ENCODE measurements at places on chromosomes 3 and 15.

DNA sequence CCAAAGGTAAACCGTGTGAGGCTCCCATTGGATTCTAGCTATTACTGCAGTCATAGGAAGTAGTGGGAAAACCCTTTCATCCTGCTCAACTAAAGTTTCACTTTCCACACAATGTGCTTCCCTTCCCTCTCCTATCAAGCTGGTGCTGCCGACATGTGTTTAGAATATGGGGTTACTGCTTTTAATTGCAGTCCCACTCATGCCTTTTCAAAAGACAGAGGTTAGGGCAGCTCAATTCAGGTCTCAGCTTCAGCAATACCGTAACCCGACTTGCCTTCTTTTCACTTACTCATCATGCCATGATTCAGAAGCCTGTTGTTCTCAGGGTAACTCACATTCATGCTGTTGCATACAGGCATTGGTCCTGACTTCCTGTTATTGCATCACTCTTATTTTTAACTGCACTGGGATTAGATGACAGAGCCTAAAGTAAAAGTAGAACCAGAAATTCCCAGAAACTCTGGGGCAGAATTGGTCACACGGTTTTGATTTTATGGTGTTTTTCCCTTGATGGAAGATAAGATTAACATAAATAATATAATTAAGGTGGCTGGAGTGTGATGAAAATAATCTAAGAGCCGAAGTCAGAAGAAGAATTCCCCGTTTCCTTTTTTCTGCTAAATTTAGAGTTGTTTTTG, 45.7 kb downstream of the C2CD4B start:
- H3K27me3 ChIP-seq, result no peaks in the 10 kb centered on the region
- DNase-seq, result peak; percentile 63
- H3K27ac ChIP-seq, result peak overlapping the region; percentile 86
- no peaks in the 10 kb centered on the region for H3K36me3 ChIP-seq
- H3K4me1 ChIP-seq, result peaks cover 2% of the 10 kb centered on the region

GRCh38 chr15:24223739-24224138, 451.8 kb upstream of the NPAP1 start:
- H3K27me3 ChIP-seq, result no peaks in the 10 kb centered on the region
- no peak for DNase-seq
- H3K4me1 ChIP-seq, result no peaks in the 10 kb centered on the region

GRCh38 chr3:177144922-177145321, 52.4 kb downstream of the TBL1XR1 start:
- no peaks in the 10 kb centered on the region for H3K36me3 ChIP-seq
- no peak overlapping the region for H3K27ac ChIP-seq
- H3K27me3 ChIP-seq, result no peaks in the 10 kb centered on the region
- no peak overlapping the region for H3K4me3 ChIP-seq
- peaks cover 3% of the 10 kb centered on the region for H3K4me1 ChIP-seq

GRCh38 chr15:64991536-64992135, 1.9 kb upstream of the SPG21 start:
- no peaks in the 10 kb centered on the region for H3K36me3 ChIP-seq
- no peak overlapping the region for H3K27ac ChIP-seq
- H3K27me3 ChIP-seq, result no peaks in the 10 kb centered on the region

DNA sequence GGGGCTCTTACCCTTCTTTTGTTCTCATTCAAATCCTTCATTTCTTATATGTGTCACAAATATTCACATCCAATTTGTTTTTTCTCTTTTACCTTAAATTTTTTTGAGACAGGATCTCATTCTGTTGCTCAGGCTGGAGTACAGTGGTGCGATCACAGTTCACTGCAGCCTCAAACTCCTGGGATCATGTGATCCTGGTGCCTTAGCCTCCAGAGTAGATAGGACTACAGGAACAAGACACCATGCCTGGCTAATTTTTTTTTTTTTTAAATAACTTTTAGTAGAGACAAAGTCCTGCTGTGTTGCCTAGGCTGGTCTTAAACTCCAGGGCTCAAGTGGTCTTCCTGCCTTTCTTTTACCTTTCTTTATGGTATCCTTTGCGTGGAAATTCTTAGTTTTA, 66.5 kb downstream of the POLR2M start:
- H3K27me3 ChIP-seq, result no peaks in the 10 kb centered on the region
- no peak for DNase-seq
- no peaks in the 10 kb centered on the region for H3K4me1 ChIP-seq
- no peaks in the 10 kb centered on the region for H3K36me3 ChIP-seq
- H3K27ac ChIP-seq, result no peak overlapping the region

DNA sequence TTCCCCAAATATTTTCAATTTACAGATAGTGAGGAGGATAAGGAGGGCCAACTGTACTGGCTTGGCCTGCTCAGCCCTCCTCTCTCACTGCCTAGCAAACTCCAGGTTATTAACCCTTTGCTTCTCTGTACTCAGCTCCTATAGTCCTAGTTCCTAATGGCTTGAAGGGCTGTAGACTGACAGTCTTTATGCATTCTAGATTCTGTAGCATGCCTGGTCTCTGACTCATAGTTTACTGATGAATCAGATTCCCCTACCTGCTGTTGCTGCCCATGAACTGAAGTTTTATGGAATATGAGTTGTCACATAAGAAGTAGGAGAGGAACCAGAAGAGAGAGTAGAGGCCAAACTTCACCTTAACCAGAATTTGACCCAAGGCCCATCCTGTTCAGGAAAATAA, 27.1 kb upstream of the MAP3K13 start:
- no peak for DNase-seq
- peaks cover 23% of the 10 kb centered on the region for H3K4me1 ChIP-seq
- H3K36me3 ChIP-seq, result no peaks in the 10 kb centered on the region
- no peak overlapping the region for H3K4me3 ChIP-seq

GRCh38 chr15:77858792-77859490, 218.6 kb downstream of the TBC1D2B start:
- H3K36me3 ChIP-seq, result no peaks in the 10 kb centered on the region
- H3K4me3 ChIP-seq, result no peak overlapping the region
- no peak overlapping the region for H3K27ac ChIP-seq
- peak; percentile 30 for DNase-seq
- no peaks in the 10 kb centered on the region for H3K27me3 ChIP-seq

DNA sequence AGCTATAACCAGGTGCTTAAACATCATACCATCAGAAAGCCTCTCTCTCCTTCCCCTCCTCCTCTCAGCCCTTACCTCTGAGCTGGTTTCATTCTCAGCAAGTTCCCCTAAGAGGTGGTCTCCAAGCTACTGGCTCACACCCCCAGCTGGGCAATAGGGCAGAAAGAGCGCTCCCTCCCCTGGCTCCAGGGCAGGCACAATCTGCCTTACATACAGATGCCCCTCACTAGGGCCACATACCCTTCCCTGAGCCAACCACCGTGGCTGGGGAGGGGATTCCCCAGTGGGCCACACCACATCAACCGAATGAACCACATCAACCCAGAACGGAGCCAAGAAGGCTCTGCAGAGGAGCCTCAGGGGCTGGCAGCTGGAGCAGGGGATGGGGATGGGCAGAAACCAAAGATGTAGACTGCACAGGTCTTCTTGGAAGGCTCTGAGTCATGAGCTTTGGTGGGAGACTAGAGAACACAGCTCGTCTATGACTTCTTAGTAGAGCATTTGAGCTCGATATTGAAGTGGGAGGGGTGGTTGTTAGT, 4.6 kb upstream of the FBLN2 start:
- H3K27ac ChIP-seq, result no peak overlapping the region
- H3K36me3 ChIP-seq, result no peaks in the 10 kb centered on the region
- H3K27me3 ChIP-seq, result no peaks in the 10 kb centered on the region
- no peak for DNase-seq
- no peaks in the 10 kb centered on the region for H3K4me1 ChIP-seq

DNA sequence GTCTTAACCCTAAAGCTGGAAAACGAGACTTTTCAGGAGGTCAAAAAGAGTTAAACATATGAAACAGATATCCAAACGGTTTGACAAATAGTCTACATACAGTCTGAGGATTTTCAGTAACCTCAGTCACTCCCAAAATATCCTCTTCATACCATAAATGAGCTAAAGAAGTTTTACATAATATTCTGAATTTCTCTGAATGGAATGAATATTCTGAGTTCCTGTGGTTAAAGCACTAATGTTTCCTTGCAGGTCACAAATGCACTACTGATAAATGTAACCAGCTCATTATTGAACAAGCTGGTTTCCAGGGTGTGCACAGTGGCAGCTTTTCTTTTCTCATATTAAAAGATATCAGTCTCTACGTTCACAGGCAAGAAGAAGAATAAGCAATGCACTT, 137.4 kb upstream of the POU1F1 start:
- H3K4me1 ChIP-seq, result no peaks in the 10 kb centered on the region
- no peaks in the 10 kb centered on the region for H3K27me3 ChIP-seq
- no peak overlapping the region for H3K4me3 ChIP-seq
- H3K27ac ChIP-seq, result no peak overlapping the region
- no peaks in the 10 kb centered on the region for H3K36me3 ChIP-seq

DNA sequence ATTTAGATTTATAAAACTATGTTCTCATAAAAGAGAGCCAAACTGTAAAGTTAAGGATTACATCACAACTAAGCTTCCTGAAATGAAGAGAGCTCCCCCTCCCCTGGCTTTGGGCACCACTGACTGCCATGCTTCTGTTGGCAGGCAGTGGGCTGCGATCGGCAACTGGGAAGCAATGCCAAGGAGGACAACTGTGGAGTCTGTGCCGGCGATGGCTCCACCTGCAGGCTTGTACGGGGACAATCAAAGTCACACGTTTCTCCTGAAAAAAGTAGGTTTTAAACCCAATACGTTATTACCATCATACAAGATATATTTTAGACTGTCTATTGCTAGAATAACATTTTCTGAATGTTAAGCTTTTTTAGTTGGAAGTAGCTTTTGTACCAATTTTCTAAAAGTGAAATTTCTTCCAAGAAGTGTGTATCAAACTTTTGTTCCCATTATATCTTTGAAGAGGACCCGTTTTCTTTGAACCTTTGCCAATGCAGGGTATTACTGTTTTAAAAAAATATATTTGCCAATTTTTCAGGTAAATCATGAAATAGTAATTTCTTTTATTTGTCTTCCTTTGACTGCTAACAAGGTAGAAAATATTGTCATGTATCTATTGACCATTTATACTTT, 184.1 kb downstream of the ADAMTSL3 start:
- H3K4me1 ChIP-seq, result no peaks in the 10 kb centered on the region
- no peaks in the 10 kb centered on the region for H3K36me3 ChIP-seq
- no peak overlapping the region for H3K4me3 ChIP-seq
- H3K27me3 ChIP-seq, result no peaks in the 10 kb centered on the region

DNA sequence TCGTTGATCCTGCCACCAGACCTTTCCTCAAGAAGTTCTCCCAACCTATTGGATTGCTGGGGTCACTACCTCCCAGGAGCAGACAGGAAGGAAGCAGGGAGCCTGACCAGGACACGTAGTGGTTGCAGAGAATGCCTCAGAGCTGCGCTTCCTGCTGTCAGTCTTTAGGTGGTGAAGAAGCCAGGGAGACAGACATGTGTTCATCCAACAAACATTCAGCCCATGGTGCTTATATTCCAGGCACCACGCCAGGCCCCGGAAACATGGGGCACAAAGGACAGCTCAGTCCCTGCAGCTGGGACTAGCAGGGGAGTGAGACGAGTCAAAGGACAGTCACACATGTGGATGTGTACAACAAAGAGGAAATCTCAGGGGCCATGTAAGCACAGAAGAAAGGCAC, 26.0 kb upstream of the CORO2B start:
- no peaks in the 10 kb centered on the region for H3K36me3 ChIP-seq
- H3K27ac ChIP-seq, result no peak overlapping the region
- no peak for DNase-seq
- no peaks in the 10 kb centered on the region for H3K27me3 ChIP-seq
- H3K4me1 ChIP-seq, result no peaks in the 10 kb centered on the region

DNA sequence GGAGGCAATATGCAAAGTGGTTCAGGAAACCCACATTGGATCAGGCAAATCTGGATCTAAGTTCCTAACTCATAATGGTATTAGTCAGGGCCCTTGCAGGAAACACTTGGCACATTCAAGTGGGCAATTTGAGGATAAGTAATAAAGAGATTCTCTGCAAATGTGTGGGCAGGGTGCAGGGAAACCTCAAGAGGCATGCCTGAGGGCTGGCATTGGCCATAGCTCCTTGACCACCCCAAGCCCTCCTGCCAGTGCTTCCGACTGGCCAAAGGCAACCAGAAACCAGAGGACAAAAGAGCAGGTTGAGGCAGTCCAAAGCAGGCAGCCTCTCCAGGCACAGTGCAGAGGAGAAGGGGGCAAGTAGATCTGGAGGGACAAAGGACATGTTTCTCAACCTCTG, 130.8 kb upstream of the SNTN start:
- no peaks in the 10 kb centered on the region for H3K36me3 ChIP-seq
- no peaks in the 10 kb centered on the region for H3K27me3 ChIP-seq
- H3K4me3 ChIP-seq, result no peak overlapping the region
- H3K27ac ChIP-seq, result no peak overlapping the region
- no peaks in the 10 kb centered on the region for H3K4me1 ChIP-seq
- DNase-seq, result no peak

- DNase-seq, result no peak
- H3K4me1 ChIP-seq, result no peaks in the 10 kb centered on the region
- no peaks in the 10 kb centered on the region for H3K27me3 ChIP-seq
- no peaks in the 10 kb centered on the region for H3K36me3 ChIP-seq
These were observed 103.2 kb upstream of the ABI3BP start for GRCh38 chr3:101096444-101096843.

DNA sequence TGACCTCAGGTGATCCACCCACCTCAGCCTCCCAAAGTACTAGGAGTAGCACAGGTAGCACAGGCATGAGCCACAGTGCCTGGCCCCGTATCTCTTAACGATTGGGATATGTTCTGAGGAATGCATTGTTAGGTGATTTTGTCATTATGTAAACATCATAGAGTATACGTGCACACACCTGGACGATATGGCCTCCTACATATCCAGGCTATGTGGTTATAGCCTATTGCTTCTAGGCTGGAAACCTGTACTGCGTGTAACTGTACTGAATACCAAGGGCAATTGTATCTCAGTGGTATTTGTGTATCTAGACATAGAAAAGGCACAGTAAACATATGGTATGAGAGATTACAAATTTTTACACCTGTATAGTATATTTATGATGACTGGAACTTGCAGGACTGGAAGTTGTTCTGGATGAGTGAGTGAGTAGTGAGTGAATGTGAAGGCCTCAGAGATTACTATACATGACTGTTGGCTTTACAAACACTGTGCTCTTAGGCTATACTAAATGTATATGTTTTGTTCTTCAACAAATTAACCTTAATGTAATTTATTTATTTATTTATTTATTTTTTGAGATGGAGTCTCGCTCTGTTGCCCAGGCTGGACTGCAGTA, 120.7 kb downstream of the MBNL1 start:
- H3K36me3 ChIP-seq, result no peaks in the 10 kb centered on the region
- no peak overlapping the region for H3K4me3 ChIP-seq
- H3K27me3 ChIP-seq, result no peaks in the 10 kb centered on the region
- H3K27ac ChIP-seq, result no peak overlapping the region

- H3K4me3 ChIP-seq, result no peak overlapping the region
- no peaks in the 10 kb centered on the region for H3K27me3 ChIP-seq
- no peaks in the 10 kb centered on the region for H3K36me3 ChIP-seq
These were observed 657.1 kb downstream of the GRM7 start for GRCh38 chr3:7518026-7518425.

Measured in kidney (tissue), 22 donors.